ENCODE measurements at places on chromosomes 1 and 21.

- DNase-seq: peak; percentile 34
These were observed at the start of gene HEYL for GRCh38 chr1:39639305-39640130. TSS of gene HEYL (minus strand) at chr1:39639643. CDS start at chr1:39639625, 18 bp downstream.

DNA sequence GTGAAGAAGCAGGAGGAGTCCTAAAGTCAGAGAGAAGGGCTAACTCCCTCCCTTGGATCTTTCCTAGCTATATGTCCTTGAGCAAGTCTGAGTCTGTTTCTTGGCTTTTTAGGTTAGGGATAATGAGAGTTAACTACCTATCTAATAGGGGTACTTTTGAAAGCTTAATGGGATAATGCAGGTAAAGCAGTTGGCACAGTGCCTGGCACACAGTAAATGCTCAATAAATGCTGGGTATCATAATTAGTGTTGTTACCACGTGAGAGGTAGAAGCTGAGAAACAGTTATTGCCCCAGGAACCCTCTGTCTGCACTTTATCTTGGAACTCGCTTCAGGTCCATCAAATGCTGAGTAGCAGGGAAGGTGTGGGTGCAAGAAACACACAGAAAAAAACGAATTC lies 5.5 kb downstream of the LRRN2 start:
- DNase-seq: no peak

- DNase-seq: no peak
These were observed 221.3 kb upstream of the KCTD3 start for GRCh38 chr1:215345766-215346165.

GRCh38 chr1:248783367-248783766 lies 27.8 kb upstream of the LYPD8 start:
- DNase-seq: no peak

DNA sequence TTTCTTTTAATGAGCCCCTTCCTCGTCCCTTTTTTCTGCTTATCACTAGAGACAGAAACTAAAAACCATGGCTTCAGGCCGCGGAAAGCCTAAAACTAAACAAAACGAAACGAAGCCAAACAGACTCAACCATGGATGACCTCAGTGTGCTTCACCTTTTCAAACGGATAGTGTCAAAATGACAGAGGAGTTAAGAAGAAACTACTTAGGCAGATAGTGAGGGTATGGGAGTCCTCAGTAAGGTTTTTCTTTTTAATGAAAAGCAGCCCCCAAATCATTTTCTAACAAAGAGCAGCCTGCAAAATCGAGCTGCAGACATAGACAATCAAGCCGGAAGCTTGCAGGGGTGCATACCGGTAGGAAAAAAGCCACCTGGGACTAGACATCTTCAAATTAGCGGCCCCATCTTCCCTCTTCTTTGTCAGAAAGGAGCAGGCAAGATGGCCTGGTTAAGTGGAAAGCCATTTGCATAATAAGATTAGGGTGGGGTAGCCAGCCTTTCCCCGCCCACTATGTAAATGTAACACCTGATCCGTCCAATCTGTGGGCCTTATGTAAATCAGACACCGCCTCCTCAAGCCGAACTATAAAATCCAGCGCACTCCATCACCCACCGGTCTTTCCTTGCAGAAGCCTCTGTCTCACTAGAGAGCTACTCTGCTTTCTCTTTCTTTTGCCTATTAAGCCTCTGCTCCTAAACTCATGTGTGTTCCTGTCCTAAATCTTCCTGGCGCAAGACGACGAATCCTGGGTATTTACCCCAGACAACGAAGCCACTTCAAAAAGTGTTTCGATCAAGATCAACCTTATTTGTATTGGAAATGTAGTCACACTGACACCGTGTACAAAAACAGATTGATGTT lies 6.2 kb upstream of the ERO1B start:
- no peak for DNase-seq

DNA sequence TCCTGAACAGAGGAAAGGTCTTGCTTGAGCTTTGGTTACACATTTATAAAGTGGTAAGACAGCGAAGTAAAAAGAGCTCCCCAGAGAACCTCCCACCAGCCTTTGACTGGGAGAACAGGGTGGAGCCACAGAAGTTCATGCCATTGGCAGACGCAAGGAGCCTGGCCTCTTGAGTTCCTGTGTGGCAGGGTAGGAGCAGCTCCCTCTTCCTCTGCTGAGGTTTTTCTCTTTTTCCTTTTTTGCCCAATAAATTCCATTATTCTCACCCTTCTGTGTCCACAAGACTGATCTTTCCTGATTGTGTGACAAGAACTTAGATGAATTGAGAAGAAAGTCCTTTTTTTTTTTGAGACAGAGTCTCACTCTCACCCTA lies 4.3 kb downstream of the THEM4 start:
- peak; percentile 68 for DNase-seq

DNA sequence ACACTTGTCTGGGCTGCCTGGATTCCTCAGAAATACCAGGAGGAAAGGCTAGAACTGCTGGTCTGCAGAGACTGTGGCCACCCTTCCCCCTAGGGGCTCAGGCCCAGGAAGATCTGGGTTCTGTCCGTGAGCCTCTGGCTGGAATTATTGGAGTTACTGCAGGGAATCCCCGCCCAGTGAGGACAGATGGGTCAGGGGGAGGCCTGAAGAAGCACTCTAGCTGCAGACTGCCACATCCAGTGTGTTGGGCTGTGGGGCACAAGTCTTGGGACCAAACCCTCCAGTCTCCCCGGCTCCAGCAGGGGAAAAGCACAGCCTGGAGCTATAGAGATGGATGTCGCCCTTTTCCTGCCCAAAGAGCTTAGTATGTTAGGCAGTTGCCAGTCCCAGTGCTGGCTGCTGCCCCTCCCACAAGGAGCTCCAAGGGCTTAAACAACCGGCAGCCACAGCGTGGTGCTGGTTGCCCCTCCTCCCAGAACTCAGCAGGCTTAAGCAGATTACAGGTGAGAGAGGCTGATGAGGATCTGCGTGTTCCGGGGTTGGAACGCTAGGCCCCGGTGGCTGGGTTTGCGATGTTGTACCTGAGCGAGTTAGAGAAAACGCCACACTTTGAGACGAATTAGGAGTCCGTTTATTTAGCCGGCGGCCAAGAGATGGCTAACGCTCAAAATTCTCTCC lies 255.5 kb upstream of the LRRC7 start:
- DNase-seq: no peak

- no peak for DNase-seq
These were observed 3.3 kb upstream of the PDZK1 start for GRCh38 chr1:145710291-145711027.

DNA sequence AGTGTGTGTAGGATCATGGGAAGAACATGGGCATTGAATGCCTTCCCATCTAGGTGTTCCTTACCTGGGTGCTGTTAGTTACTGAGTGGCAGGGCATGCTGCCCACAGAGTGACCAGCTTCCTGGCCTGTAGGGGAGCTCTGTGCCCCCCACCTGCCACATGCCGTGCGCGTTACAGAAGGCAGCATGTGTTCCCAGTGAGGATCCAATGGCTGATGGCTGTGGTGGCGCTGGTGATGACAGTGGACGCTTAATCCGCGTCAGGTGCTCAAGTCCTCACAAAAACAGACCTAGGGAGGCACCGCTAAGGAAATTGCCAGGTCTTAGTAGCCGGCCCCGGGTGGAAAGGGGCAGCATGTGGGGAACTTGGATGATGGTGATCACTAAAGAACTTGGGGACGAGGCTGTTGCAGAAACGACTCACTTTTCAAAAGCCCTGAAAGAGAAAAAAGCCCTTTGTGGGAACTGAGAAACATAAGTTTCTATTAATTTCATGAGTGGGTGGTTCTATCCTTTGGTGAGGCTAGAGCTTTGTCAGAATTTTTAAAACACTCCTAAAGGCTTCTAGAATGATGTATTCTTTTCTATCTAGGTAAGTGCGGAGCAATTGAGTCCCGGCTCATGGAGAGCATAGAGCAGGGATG lies 93.2 kb downstream of the PRDM2 start:
- DNase-seq: no peak
